ENCODE measurements at places on chromosomes 1 and 21.

GRCh38 chr1:198054510-198054909 is 102.3 kb upstream of the NEK7 start:
- no peak for DNase-seq

DNA sequence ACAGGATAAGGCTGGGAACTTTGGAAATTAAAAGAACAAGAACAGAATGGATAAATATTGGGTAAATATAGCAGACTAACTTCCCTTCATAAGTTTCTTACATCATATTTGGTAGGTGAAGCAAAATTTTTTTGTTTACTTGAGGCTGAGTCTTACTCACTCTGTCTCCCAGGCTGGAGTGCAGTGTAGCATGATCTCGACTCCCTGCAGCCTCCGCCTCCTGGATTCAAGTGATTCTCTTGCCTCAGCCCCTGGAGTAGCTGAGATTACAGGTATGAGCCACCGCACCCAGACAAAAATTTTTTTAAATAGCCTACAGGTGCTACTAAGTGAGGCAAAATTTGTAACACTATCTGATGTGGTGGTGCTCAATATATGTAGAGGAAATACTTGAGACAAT is 50.7 kb downstream of the TM2D1 start:
- no peak for DNase-seq

GRCh38 chr1:47406966-47407365 is 9.1 kb upstream of the FOXE3 start:
- no peak for DNase-seq

DNA sequence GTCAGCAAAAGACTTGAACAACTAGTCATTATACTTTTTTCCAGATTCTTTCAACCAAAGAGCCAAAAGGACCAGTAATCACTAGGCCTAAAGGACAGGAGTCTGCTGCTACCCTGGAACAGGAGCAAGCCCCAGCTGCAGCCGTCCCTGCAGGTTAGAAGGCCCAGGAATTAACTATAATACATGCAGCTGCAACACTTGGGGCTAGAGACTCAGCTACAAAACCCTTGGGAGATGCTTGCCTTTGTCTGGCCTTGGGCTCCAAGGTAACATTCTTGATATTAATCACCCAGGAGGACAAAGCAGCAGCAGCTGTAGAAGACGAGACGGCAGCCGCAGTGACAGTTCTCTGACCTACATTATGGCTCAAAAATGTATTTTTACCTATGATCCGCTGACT is 841.2 kb upstream of the ADGRL4 start:
- DNase-seq, result no peak

DNA sequence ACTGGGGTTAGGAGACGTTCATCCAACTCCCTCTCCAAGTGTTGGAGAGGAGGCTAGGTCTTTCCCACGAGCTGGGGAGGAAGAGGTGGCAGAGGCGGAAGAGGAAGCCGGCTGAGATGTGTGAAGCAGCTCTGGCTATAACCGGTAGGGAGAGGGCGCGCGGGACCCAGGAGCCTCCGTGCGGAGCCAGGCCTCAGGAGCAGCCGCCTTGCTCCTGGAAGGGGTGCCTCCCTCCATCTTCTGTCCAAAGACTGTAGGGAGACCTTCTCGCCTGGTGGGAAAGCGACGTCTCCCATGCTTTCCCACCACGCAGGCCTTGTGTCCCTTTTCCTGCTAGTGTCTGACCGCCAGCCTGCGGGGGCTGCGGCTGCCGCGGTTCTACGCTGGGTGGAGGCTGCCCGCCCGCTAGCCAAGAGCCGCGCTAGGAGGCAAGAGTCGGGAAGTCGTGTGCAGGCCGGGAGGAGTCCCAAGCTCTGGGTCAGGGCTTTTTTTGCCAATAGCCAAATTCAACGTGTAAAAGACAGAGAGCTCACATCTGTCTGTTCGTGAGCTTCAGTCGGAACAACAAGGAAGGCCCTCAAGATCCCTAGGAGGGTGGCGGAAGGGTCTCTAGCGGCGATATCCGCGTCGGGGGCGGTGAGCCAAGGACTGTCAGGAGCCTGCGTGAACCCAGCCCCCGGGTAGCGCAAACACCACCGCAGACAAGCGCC is 8.4 kb upstream of the NBPF11 start:
- DNase-seq, result no peak

- DNase-seq, result no peak
These were observed 383.2 kb upstream of the ZRANB2 start for GRCh38 chr1:71464016-71464415.

- DNase-seq, result no peak
These were observed 16.0 kb upstream of the PLEKHG5 start for GRCh38 chr1:6507461-6507911.

DNA sequence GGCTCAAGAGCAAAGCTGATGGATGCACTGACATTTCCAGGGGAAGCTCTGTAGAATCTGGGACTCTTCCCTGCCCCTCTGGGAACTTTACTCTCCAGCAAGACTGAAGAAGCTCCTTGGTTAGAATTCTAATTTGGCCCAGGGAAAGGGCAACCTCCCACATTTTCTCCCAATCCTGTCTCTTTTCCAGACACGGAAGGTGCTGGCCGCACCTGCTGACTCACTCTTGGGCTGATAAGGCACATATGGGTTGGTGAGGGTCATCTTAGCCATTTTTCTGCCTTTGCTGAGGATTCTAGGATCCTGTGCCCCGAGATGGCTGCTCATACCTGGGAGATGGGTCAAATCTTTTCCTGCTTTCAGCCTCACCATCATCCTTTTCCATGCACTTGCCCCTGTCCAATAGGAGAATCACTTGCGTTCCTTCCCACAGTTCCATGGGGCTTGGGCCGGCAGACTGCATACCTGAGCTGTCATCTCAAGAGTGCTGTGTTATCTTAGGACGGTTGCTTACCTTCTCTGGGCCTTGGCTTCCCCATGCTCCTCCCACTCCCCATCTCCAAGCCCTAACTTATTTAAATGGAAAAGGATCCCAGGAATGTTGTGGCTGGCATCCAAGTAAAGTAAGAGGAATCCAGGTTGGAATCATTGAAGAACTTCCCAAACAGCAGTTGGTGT is 1.3 kb downstream of the TINAGL1 start:
- no peak for DNase-seq

GRCh38 chr1:2598329-2598931 is 11.9 kb downstream of the PRXL2B start:
- DNase-seq, result no peak

- DNase-seq, result no peak
These were observed 638.2 kb downstream of the AMY1C start for GRCh38 chr1:104387716-104388508.

GRCh38 chr1:178345238-178345637 is 151.5 kb downstream of the CLEC20A start:
- no peak for DNase-seq

DNA sequence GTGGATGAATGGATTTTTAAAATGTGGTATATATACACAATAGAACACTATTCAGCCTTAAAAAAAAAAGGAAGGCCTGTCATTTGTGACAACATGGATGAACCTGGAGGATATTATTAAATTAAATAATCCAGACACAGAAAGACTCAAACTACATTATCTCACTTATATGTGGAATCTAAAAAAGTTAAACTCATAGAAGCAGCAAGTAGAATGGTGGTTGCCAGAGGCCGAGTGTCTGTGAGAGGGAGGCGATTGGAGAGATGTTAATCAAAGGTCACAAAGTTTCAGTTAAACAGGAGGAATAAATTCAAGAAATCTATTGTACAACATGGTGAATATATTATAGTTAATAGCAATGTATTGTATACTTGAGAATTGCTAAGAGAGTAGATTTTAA is 39.7 kb downstream of the ZC3H11B start:
- DNase-seq, result no peak

DNA sequence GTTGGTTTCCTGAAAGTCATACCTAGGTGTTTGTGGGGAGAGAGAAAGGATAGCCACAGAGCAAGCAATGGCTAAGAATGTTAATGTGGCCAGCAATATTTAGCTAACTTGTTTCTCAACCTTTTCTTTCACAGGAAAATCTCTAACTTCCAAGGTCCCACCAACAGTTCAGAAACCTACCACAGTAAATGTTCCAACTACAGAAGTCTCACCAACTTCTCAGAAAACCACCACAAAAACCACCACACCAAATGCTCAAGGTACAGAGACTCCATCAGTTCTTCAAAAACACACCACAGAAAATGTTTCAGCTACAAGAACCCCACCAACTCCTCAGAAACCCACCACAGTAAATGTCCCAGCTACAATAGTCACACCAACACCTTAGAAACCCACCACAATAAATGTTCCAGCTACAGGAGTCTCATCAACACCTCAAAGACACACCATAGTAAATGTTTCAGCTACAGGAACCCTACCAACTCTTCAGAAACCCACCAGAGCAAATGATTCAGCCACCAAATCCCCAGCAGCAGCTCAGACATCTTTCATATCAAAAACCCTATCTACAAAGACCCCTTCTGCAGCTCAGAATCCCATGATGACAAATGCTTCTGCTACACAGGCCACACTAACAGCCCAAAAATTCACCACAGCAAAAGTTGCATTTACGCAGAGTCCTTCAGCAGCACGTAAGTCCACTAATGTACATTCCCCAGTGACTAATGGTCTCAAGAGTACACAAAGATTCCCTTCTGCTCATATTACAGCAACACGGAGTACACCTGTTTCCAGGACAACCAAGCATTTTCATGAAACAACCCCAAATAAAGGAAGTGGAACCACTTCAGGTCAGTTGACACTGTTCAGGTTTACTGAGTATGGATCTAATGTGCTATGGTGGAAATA is 15.3 kb downstream of the CD55 start:
- no peak for DNase-seq

- DNase-seq, result no peak
These were observed 339 bp downstream of the PTGS2 start for GRCh38 chr1:186679924-186680244.
